ENCODE measurements at places on chromosomes 16 and 17. TPM values are rescaled to one million over a fixed set of nuclear protein-coding genes. Genes with fewer than 3 reads are reported as not detected.

The DPEP3 gene
- total RNA-seq = not detected

The AOC2 gene
- total RNA-seq = 0.41 TPM

The NECAB2 gene
- total RNA-seq = 6.9 TPM

The TBX4 gene
- not detected for total RNA-seq

The MYCBPAP gene
- 0.82 TPM for total RNA-seq

The VPS4A gene
- 40.8 TPM for total RNA-seq

The MPP2 gene
- total RNA-seq = 13.9 TPM

The CDRT15 gene
- not detected for total RNA-seq

The SLC16A13 gene
- 0.82 TPM for total RNA-seq
